Muscle of leg (tissue), 16 donors: ENCODE measurements at places on chromosomes 16 and 17. TPM values are rescaled to one million over a fixed set of nuclear protein-coding genes. Genes with fewer than 3 reads are reported as not detected.

The TEX19 gene
- total RNA-seq = 0.09 TPM

The CRYBA1 gene
- not detected for total RNA-seq

The CUEDC1 gene
- 13.2 TPM for total RNA-seq

- DNase-seq = peak; percentile 83
- peak overlapping the region; percentile 56 for H3K27ac ChIP-seq
Observed at GRCh38 chr17:78313735-78314648, 45.9 kb downstream of the SOCS3 start.

DNA sequence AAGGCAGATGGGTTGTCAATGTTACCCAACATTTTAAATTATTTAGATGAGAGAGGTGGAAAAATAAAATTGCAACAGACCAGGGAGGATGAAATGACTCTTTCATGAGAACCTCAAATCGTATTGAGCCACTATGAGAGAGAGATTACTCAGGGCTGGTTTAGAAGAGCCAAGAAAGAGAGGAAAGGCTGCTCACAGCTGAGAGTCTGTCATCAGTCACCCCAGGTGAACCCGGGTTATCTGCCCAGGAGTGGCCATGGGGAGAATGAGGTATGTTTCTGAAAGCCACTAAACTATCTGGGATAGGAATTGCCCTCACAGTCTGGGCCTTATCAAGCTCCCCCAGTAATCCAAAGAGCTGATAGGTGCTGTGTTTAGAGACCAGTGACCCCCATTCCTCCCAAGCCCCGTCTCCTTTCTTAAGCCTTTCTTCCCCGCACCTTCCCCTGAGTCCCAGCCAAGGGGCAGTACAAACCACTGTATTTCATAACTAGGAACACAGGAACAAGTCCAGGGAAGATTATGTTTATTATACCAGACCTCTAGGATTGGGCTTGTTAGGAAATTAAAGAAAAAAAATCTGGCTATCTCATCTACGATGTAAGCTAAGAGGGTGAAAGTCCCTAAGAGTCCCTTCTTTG is 158.9 kb upstream of the NOL11 start:
- H3K36me3 ChIP-seq = no peaks in the 10 kb centered on the region
- H3K4me1 ChIP-seq = no peaks in the 10 kb centered on the region
- DNase-seq = no peak
- no peaks in the 10 kb centered on the region for H3K27me3 ChIP-seq

DNA sequence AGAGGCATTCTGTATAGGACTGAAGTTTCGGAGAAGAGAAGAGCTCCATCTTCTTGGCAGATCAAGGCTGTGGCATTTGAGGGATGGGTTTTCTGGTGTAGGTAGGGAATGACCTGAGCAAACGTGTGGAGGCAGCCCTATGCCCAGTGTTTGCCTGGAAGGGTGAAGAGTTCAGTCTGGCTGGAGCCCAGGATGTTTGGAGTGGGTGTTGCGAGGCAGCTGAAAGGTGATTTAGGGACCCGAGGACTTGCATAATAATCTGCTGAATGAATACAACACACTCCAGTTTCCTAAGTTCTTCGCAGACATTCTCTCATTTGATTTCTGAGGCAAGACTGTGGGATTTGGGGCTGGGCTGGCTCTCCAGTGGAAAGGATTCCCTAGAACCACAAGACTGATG is 186.2 kb downstream of the CYLD start:
- H3K4me1 ChIP-seq = no peaks in the 10 kb centered on the region
- no peaks in the 10 kb centered on the region for H3K36me3 ChIP-seq
- H3K4me3 ChIP-seq = no peak overlapping the region
- H3K27me3 ChIP-seq = no peaks in the 10 kb centered on the region
- no peak for DNase-seq
